ENCODE measurements at places on chromosomes 12 and 14.

- no peak for DNase-seq
Measured at GRCh38 chr14:53840444-53840843, 116.2 kb downstream of the BMP4 start.

GRCh38 chr12:28591831-28592230, 401.6 kb downstream of the CCDC91 start:
- no peak for DNase-seq

- DNase-seq, result peak; percentile 81
Measured at GRCh38 chr14:68784226-68784910, 8.5 kb downstream of the ZFP36L1 start.

GRCh38 chr12:125149160-125150108, 84.2 kb downstream of the AACS start:
- DNase-seq, result no peak

- no peak for DNase-seq
Measured at GRCh38 chr14:95211721-95212504, 54.6 kb upstream of the DICER1 start.

DNA sequence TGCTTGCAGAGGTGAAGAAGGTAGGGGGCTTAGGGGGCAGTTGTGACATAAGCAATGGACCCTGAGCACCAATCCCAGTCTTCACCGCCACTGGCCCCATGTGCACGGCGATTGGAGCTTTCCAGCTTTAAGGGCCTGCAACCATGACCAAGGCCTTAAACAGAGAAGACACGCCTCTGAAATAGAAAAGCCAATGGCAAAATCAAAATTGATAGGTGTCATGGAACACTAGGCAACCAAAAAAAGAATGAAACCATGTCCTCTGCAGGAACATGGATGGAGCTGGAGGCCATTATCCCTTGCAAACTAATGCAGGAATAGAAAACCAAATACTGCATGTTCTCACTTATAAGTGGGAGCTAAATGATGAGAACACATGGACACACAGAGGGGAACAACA, 146.3 kb downstream of the SCARB1 start:
- DNase-seq, result no peak

- DNase-seq, result no peak
Measured at GRCh38 chr12:39763071-39763889, 143.7 kb upstream of the ABCD2 start.

GRCh38 chr14:52131640-52132320, 62.9 kb upstream of the NID2 start:
- DNase-seq, result peak; percentile 77

GRCh38 chr12:118023301-118023860, 6.9 kb downstream of the RFC5 start:
- no peak for DNase-seq

GRCh38 chr14:35402323-35403113, 2.0 kb downstream of the NFKBIA start:
- no peak for DNase-seq
